ENCODE measurements at places on chromosomes 6 and 20.

GRCh38 chr6:40440053-40440452 lies 147.1 kb downstream of the LRFN2 start:
- DNase-seq, result no peak

DNA sequence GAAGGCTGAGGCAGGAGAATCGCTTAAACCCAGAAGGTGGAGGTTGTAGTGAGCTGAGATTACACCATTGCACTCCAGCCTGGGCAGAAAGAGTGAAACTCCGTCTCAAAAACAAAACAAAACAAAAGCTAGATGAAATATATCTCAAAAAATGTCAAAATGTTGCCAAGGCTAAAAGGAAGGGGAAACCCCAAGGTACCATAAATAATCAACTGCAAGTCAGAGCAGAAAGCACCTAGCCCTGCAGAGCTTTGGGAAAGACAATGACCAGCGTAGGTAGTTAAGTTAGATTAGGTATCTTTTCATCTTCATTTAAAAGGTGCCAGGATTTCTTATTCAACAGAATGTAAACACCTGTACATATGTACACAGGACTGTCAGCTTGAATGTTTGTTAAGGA lies 33.0 kb downstream of the AKIRIN2 start:
- DNase-seq, result no peak

DNA sequence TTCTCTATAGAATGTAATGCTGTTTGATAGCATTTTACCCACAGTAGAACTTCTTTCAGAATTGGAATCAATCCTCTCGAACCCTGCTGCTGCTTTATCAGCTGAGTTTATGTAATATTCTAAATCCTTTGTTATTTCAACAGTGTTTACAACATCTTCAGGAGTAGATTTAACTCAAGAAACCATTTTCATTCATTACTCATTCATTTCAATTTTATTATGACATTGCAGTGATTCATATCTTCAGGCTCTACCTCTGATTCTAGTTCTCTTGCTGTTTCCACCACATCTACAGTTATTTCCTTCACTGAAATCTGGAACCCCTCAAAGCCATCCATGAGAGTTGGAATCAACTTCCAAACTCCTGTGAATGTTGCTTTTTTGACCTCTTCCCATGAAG lies 93.7 kb downstream of the ZFAND3 start:
- DNase-seq, result no peak

DNA sequence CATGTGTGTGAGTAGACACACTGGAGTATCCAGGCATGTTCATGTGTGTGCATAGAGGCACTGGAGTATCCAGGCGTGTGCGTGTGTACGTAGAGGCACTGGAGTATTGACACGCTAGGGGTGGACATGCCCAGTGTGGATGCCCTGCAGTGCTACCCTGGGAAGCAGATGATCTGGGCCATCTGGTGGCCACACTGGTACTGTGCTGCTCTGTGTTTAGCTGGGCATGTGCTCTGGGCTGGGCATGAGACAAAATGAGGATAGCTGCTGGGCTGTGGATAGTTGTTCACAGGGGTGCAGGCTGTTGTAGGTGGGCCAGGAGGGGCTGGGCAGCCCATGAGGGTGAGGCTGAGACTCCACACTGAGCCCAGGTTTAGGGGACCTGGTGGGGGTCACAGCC lies 24.0 kb upstream of the NPBWR2 start:
- no peak for DNase-seq

GRCh38 chr20:31870726-31871617 lies 538 bp downstream of the TTLL9 start:
- DNase-seq, result no peak

GRCh38 chr6:90253631-90254030 lies 43.0 kb downstream of the BACH2 start:
- no peak for DNase-seq

- DNase-seq, result no peak
Observed at GRCh38 chr6:137744877-137745276, 122.2 kb upstream of the TNFAIP3 start.

DNA sequence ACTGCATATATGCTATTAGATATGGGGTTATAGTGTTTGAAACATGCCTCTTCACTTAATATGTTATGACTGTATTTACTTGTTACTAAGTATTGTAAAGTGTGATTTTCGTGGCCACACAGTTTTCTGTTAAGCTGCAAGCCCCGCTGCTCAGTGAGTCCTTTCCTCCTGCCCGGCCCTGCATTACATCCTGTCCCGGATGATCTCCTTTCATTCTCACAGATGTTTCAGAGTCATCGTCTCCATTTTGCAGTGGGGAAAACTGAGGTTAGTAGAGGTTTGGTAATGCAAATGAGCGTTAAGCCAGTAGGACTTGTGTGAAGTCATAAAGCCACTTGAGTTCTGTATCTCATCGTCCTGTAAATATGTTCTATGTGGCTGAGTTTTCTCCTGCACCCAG lies 155.5 kb downstream of the CFAP61 start:
- peak; percentile 3 for DNase-seq

GRCh38 chr20:20321134-20321533 lies 46.8 kb upstream of the INSM1 start:
- no peak for DNase-seq

DNA sequence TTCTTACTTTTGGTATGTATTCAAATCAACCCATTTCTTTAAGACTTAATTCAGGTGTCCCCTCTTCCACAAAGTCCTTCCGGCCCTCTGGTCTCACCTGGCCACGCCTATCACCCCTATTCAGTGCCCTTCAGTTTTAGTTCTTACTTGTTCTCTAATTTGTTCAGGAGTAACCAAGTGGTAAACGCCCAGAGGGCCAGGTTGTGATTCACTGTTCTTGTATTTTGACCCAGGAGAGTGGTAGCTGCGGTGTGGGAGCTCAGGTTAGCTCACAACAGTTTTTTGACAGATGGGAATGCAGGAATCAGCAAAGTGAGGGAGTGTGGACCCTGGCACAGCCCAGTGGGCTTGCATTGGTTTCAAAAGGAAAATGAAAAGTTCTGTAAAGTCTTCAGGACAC lies 81.7 kb upstream of the RIPOR2 start:
- DNase-seq, result no peak

GRCh38 chr6:155495011-155495768 lies 39.6 kb upstream of the NOX3 start:
- no peak for DNase-seq

DNA sequence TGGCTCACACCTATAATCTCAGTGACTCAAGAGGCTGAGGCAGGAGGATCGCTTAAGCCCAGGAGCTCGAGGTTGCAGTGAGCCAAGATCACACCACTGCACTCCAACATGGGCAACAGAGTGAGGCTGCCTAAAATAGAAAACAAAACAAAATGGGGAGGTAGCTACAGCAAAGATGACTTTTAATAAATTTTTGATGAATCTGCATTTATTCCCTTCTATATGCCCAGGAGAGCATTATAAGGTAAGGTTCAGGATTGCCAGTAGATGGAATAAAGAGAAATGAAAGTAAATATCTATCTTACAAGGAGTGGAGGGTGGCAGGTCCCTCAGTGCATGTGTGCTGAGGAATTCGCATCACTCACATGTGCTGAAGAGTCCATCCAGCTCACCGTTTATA lies 24.2 kb downstream of the UNC5CL start:
- DNase-seq, result no peak

DNA sequence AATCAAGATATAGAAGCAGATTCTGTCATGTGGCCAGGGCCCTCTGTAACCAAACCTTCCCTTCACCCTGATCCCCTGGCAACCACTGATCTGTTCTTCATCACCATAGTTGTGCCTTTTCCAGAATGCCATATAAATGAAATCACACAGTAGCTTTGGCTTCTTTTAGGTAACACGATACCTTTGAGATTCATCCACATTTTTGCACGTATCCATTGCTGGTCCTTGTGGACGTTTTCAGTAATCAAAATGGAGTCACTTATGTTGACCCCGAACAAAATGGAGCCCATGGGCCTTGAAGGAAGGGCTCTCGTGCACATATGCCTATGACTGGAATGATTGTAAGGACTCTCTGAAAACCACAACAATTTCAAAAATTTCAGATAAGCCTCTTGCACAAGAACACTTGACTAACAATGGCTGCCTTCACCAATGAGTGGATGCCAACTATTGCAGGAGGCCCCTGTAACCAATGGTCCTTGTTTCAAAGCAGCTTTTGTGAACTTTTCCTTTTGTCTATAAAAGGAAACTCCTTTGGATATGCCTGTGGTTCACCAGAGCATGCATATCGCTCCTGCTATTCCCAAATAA lies 84.3 kb upstream of the RALY start:
- no peak for DNase-seq

- DNase-seq, result no peak
Observed at GRCh38 chr6:16405375-16405774, 167.0 kb downstream of the GMPR start.

- no peak for DNase-seq
Observed at GRCh38 chr20:43583982-43584432, 6.7 kb upstream of the IFT52 start.

DNA sequence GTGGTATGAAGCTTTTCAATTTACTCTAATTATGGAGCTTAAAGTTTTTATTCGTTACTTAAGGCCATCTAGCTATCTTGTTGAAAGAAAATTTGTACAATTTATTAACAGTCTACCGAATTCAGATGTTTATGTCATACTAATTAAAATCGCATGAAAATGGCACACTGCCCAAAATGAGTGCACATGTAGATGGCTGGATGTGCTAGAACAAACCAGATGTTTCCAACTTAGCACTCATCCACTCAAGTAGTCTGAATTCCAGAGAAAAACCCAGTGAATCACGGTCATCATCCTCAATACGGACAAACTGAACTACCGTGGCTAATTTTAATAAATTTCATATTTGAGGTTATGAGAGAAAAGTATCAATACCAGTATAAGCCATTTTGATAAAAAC lies 70.4 kb downstream of the COL12A1 start:
- no peak for DNase-seq

- no peak for DNase-seq
Observed at GRCh38 chr6:45420909-45421708, 43.4 kb upstream of the SUPT3H start.

- DNase-seq, result no peak
Observed at GRCh38 chr6:85461798-85462170, 11.9 kb downstream of the NT5E start.

- DNase-seq, result no peak
Observed at GRCh38 chr6:6221787-6222535, 98.5 kb downstream of the F13A1 start.

GRCh38 chr6:52621631-52622030 lies 44.8 kb upstream of the TRAM2 start:
- DNase-seq, result no peak

GRCh38 chr6:32291543-32291942 lies 67.7 kb upstream of the NOTCH4 start:
- no peak for DNase-seq

DNA sequence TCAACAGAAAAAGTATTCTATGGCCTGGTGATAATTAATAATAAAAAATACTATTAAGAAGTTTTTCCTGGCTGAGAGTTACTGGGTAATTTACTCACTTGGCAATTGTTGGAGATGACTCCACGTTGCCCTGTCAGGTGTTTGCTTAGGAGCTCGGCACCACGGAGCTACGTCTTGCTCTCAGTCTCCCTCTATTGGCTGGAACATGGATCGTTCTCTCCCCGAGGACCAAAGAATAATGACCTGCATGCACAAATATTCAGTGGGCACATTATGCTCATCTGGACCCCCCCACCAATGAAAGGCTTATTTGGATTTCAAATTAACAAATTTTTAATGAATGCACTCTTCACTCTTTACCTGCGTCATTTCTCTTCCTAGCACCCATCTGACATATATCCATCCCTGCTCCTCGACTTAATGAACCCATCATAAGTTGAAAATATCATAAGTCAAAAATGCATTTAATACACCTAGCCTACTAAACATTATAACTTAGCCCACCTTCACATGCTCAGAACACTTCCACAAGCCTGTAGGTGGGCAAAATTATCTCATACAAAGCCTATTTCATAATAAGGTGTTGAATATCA lies 71.0 kb upstream of the CD83 start:
- DNase-seq, result no peak

GRCh38 chr6:161233986-161234661 lies 39.7 kb downstream of the AGPAT4 start:
- no peak for DNase-seq

- DNase-seq, result no peak
Observed at GRCh38 chr6:138293428-138294395, 75.4 kb upstream of the PBOV1 start.

- no peak for DNase-seq
Observed at GRCh38 chr6:32983964-32984621, 15.7 kb downstream of the BRD2 start.

DNA sequence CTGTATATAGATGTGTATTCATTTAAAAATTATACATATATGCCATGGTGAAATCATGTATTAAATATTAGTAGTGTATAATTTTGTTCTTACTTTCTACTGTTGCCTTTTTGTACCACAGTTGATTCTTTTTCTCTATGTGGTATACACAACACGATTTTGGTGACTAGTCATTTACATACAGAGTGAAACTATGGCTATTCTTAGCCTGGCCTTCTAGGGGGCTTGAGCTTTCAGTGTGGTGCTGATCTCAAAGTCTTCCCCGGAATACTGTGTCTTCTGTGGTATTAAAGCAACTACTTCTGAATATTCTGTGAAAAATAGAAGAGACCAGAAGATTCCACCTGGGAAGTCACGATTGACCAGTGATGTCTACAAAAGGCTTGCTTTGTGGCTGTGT lies 301.9 kb downstream of the UTRN start:
- no peak for DNase-seq

DNA sequence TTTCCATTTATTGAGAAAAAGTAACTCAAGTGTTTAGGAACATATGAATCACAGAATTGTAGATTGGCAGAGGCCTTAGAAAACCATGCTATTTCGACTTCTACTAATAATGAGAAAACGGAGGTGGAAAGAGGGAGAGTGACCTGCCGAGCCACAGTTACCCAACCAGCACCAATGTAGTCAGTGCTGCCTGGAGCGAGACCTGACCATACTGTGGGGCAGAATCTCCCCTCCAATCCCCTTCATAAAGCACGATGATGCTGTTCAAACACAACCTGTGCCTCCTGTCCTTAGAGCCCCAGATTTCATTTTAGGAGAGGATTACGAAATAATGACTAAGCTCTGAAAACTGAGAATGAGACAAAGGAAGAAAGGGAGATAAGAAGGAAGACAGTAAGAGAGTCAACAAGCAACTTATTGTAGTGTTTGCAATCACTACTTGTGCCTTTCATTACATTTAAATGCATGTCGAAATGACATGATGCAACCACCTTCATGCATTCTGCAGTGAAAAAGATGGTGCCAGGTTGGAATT lies 70.6 kb downstream of the ATXN1 start:
- DNase-seq, result no peak

DNA sequence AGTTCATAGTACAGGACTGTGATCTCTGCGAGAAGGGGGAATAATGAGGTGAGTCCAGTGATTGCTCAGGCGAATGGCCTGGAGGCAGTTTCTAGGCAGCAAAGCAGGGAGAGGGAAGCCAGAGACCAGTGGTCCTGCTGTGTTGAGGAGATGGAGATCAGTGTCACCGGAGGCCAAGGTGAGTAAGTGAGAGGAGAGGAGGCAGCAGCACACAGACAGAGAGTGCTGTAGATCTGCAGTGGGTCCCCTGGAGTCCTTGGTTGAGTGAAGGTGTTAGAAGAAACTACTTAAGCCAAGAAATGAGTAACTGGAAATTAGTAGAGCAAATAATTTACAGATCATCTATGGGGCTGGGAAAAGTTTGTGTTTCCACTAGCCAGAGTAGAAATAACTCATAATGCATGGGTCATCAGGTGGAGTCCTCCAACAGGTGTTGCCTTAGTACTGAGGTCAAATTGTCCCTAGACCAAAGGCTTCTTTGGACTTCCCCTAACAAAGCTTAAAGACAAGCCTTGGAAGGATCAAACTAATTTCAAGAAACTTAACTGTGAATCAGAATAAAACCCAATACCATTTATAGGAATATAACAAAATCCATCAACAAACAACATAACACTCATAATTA lies 13.6 kb downstream of the HEBP2 start:
- DNase-seq, result no peak
